ENCODE measurements at places on chromosomes 5 and 9.

- no peak for DNase-seq
These were observed 38.6 kb downstream of the RANBP6 start for GRCh38 chr9:5976674-5977397.

DNA sequence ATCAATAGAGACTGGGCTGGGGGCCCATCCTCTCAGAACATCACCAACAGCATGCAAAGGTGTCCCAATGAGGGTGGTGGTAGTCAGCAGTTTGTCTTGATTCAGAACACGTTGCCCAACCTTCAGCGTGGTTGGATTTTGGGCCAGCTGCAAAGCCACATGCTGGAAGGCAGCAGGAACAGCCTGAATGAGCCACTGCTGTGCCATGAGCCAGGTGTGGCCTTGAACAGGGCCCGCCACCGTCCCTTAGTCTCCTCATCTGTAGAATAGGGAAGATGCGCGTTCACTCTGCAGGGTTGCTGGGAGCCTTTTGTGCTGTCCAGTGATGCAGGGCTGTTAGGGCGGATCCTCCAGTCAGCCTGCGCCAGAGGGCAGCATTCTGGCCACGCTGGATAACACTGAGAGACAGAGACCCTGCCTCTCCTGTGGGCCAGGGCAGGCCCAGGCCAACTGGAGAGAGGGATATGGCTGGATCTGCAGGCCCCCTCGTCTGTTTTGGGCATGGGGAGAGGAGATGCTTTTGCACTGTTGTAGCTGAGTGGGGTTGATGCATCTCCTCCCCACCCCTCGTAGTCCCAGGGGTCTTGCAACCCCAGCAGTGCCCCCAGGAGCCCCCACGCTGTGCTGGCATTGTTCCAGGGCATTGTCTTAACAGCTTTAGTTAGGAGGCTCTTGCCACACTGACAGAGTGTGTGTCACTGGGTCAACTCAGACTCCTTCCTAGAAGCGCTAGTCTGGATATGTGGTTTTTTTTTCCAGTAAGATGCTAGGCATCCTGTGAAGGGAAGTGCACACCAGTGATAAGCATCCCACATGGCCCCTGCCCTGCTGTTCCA lies 42.1 kb downstream of the SLC46A2 start:
- no peak for DNase-seq

GRCh38 chr5:180990882-180991242 lies 2.2 kb downstream of the BTNL3 start:
- no peak for DNase-seq

GRCh38 chr9:10705383-10705782 lies 92.6 kb upstream of the PTPRD start:
- no peak for DNase-seq

GRCh38 chr5:154087260-154087659 lies 48.5 kb downstream of the MFAP3 start:
- DNase-seq: no peak

DNA sequence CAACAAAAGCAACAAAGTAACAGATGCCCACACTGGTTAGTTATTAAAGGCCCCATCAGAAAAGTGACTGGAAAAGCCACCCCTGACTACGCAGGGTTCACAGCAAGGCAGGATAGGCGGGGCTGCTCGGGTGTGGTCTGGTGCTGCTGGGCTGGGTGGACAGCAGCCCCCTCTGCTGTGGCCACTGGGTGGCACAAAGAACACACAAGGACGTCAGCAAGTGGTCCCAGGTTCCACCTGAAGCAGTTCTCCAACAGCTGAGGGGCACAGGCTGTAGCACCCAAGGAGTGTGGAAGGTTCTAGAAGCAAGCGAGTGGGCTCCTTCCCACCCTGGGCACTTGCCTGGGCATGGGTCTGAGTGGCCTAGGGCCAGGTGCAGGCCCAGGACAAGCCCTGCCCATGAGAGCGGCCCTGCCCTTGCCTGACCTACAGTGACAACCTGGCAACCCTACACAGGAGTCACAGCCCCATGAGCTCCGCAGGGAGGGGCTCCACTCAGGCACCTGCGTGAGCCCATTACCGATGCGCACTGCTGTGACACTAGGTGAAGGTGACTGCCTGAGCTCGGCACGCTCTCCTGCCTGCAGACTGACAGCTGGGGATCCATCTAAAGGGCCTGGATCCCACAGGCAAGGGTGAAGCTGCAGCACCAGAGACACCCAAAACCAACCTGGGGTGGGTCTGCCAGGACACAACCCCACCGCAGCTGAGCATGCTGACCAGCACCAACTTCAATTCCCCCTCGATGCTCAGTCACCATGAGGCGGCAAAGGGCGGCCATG lies 8.1 kb downstream of the BRD9 start:
- no peak for DNase-seq

- DNase-seq: no peak
These were observed 881 bp upstream of the B4GALT1 start for GRCh38 chr9:33167972-33168461.
